ENCODE measurements at places on chromosomes 6 and 20.

GRCh38 chr20:56664796-56665195 lies 35.7 kb downstream of the TFAP2C start:
- no peak for DNase-seq

DNA sequence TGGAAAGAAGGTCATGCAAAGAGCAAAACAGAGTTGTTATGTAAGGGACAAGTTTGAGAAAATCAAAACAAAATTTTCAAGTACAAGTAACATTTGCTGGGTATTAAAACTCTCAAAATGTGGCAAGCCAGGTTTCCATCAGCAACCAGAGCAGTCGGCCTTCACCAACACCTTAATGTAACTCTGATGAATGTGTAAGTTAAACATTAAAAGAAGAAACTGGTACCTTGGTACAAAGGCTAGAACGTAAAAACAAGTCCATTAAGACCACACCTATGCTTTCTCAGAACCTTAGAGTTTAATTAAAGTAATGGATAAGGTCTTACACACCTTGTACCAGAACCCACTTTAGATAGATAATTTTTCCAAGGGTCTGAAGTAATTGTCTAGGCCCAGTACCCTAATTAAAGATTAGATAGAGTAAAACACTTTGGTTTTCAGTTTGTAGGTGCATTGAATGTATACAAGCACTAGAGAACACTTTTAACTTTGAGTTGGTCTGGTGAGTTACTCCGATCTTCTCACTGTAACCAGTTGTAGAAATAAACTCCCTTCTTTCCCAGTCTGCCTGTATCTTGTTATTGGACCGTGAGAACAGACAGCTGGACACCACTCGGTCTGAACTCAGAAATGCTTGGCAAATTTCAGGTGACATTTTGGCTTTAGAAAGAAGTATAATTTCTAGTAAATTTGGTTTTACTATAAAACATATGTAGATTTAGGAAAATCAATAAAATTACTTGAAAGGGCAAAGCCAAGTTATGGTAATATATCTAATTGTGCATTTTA lies 319.4 kb downstream of the HTR1B start:
- DNase-seq = no peak

DNA sequence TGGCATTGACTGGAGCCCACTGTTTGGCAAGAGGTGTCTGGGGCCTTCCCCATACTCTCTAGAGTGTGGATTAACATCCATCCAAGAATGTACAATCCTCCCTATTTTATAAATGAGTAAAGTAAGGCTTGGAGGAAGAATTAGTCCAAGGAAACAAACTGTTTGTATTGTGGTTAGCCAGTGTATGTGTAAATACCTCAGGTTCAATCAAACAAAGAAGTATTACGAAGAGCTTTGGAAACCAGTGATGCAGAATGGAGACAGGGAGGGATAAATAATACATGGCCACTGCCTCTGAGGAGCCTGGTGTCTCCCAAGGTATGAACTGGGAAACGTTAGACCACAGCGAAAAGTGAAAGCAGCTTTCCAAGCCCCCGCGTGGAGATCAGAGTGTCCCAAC lies 226.6 kb upstream of the RIN2 start:
- DNase-seq = no peak

DNA sequence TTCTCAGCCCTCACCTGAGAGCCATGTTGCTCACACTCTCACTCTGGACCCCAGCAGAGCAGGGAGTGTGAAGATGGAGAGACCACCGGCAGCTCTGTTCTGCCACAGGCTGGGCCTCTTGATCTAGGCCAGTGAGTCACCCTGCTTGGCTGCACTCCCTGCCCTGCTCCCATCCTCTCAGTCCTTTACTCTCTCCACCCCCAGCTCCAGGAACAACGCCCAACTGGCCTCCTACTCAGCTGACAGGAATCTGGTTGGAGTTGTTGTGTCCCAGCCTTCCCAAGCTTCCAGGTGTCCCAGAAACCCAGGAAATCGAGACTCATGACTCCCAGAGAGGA lies at the start of gene PSORS1C1:
Gene PSORS1C1, plus strand, starts transcription at position 260 of the 338 bp plus-strand sequence. CDS start 14,833 bp downstream, outside the sequence.
- DNase-seq = peak; percentile 73

DNA sequence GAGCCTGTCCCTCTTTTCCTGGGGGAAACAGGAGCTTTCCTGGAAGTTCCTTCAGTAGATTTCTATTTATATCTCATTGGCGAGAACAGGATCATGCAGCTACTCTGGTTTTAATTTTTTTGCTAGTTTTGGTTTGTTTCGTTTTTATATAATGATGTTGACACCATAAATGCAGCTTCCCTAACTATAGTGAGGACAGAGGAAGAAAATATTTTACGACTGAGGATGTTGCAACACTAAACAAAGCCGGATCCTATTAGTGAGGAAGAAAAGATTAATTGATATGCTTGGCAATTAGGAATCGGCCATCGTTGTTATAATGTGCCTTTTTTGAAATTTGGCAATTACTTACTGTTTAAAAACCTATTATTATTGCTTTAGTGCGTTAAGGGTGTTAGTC lies 16.6 kb downstream of the KDM1B start:
- DNase-seq = no peak

GRCh38 chr6:152783217-152783878 lies 32.8 kb downstream of the VIP start:
- DNase-seq = no peak

DNA sequence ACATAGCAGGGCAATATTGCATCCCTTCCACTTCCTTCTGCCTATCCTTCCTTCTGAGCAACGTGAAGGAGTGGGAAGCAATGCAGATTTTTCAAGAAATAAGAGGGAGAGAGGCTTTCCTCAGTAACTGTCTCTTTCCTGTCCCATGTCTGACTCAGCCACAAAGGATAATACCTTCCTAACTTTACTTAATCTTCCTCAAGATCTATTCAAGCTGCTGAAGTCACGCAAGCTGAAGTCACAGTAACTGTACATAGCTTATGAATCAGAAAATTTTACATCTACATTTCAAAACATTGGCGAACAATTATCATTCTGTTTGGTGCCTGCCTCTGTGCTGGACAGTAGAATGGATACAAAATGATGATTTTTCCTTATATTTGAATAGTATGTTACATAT lies 86.4 kb upstream of the POU3F2 start:
- DNase-seq = peak; percentile 7

- no peak for DNase-seq
Measured at GRCh38 chr6:109739686-109740085, 48.6 kb downstream of the FIG4 start.

DNA sequence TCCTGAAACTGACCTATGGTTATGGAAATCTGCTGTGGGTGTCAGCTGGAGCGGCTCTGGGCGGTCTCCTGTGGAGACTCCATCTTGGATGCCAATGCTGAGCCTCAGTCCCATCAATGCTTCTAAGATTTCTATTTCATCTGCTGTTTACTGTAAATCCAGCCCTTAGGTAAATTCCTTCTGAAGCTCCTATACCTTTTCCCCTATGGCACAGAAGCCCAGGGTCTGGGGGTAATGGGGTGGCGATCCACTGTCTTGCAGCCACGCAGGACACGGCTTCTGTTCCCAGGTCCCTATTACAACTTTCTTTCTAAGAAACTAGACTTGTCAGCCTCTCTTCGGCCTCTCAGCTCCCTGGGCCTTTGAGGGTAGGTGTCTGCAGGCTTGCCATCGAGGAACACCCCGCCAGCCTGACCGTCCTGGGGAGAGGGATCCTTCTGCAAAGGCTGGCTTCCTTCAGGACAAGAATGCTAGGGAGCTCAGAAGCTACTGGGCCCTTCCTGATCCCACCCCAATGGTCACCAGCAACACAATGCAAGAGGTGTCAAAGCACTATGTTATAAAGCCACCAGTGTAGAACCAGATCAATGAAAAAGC lies 6.4 kb downstream of the CST3 start:
- DNase-seq = no peak

DNA sequence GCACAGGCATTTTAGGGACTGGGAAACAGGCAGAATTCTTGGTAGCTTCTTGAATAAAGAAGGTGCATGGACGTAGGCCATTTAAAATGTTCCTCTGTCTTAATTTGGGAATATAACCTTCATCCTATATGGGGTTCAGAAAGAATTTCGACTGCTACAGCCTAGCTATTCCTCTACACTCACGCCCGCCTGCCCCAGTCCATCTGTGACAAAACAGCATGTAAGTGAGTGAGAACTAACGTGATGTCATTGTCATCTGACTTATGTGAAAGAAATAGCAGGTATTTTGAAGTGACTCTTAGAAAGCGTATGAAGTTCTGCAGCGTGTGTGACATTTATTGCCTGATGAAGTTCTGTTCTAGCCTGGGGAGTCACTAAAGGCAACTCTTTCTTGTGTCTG lies 52.2 kb upstream of the SLC22A1 start:
- DNase-seq = no peak

DNA sequence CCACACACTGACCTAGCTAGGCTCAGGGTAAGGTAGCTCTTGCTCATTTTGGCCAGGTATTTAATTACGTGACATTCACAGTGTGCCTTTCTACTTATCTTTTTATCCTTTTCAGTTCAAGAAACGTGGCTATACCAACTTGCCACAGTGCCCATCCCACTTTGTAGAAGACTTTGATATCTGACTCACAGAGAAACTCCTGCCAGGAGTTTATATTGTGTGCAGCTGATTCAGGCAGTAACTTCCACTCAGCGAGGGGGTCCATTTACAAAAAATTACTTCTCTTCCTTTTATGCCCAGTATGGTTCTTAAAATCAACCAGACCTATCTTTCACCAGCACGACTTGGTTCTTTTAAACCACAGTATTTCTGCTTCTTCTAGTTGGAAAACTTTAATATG lies 75.6 kb downstream of the PRL start:
- no peak for DNase-seq

DNA sequence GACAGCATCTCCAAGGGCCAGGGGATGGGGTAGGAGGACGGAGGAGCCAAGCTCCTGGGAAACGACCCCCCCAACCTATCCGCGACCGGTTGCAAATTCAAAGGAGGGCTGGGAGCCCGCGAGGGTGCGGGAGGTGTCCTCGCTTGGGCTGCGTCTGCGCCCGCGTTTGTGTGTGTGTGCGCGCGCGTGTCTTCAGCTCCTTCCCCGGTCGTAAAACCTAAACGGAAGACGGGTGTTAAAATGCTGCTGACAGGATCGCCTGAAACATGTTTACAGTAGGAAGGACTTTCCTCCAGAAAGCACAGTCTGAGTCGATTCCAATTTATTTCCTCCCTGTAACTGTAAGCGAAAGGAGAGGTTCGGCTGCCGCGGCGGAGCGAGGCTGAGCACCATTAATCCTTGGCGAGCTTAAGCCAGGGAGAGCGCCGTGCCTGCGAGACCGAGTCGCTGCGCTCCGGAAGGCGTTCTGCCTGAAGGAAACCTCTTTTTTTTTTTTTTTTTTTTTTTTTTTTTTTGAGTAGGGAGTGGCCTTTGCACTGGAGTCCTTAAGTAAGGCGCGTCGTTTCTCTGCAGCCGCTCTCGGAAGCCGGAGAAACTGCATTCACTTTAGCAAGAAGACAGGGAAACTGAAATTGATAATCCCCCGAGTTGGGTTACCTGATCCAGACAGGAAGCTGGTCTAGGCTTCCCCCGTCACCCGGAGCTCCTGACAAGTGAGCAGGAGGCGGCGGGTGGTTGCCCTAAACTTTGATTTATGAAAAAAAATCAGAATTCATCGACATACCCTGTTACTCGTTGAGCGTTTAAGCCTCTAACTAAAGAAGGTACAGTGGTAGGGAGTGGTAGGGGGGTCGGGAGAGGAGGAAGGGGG lies 4.8 kb upstream of the SOX4 start:
- DNase-seq = peak; percentile 61

GRCh38 chr20:39067526-39068216 lies 105.5 kb downstream of the DHX35 start:
- DNase-seq = no peak

DNA sequence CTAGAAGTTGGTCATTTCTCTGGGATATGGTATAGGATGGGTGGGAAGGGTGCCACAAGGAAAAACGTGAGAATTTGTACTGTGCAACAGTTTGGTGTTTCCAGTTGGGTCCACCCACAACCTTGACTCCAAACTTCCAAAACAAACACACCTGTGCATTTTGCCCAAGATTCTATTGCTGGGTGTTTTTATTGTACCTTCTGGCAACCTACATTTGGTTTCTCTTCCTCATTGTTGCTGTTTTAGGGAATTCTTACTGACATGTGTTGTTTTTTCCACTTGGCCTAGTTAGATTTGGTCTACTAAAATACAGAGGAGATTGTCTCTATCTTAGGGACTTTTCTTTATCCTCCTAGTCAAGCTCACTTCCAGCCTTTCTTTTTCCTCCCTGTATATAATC lies 16.7 kb downstream of the TULP4 start:
- DNase-seq = no peak

GRCh38 chr6:142612956-142613355 lies 311.1 kb downstream of the ADGRG6 start:
- no peak for DNase-seq

- no peak for DNase-seq
Measured at GRCh38 chr6:39649996-39650395, 75.2 kb downstream of the KIF6 start.

DNA sequence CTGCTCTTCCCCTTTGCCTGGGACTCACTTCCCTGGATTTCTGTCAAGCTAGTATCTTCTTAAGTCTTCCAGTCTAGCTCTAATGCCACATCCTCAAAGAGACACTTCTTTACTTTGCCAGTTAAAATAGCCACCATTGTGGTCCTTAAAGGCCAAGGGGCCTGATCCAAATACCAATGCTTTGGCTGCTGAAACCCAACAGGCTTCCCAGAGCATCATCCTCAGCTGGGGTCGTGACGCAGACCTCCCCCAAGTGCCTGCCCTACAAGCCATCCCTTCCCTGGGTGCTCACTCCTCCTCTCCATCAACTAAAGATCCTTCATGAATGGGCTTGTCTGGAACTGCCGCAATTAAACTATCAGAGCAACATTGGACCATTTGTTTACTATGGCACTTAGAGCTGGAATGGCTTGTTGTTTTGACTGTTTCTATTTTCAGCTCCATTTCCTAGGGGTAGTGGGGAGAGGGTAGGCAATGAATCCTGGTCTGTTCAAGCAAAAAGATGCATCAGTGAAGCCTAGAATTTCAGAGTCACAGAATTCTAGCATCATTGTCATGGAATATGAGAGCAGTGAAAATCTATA lies 79.6 kb upstream of the SIRPA start:
- DNase-seq = no peak

DNA sequence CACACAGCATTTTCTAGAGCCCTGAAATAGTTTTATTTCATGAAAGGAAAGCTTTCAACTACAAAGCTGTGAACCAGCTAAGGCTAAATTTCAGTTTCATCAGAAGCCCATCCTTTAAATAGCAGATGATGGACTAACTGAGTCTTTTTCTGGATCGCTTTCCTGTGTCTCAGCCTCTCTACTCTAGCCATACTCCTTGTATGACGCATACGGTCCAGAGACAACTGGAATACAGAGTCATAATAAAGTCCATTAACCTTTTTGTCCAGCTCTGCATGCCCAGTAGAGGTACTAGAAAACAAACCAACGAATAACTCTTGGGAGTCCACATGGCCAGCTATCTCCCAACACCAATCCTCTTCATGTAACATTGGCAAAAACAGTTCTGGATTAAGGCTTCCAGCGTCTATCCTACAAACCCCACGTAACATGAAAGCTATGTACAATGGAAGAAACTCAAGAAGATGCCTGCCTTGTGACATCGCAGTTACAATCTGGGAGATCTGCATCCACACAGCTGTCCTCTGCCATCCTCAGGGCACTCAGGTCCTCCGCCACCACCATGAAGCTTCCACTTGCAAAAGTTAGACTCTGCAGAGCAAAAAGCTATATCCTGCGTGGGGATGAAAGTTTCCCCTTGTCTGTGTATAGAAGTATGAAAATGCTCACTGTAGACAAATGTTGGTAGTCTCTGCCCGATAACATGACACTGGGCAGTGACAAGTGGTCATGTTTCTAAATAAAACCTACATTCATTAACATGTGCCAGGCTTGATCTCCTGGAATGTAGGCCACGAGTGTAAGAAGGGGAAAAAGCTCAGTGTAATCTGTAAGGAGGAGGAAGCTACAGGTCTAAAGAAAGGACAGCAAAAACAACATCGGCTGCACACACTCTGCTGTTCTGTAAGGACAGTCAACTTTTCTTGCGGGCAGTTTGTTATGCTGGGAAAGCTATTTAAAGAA lies 360.4 kb downstream of the ESR1 start:
- no peak for DNase-seq
